Gastrocnemius medialis (tissue), 4 donors: ENCODE measurements at places on chromosomes 2 and 18. TPM values are rescaled to one million over a fixed set of nuclear protein-coding genes. Genes with fewer than 3 reads are reported as not detected.
A peak's percentile ranks its signal among the peaks of the same experiment; 100 is the strongest.

- no peaks in the 10 kb centered on the region for H3K36me3 ChIP-seq
- H3K4me3 ChIP-seq, result no peak overlapping the region
- H3K4me1 ChIP-seq, result peaks cover 12% of the 10 kb centered on the region
- no peak overlapping the region for H3K27ac ChIP-seq
These were observed 9.2 kb upstream of the D2HGDH start for GRCh38 chr2:241724975-241725870.

CYP26B1 gene
- 2.0 TPM for total RNA-seq

- H3K4me1 ChIP-seq, result no peaks in the 10 kb centered on the region
- H3K4me3 ChIP-seq, result no peak overlapping the region
- H3K27ac ChIP-seq, result no peak overlapping the region
- no peaks in the 10 kb centered on the region for H3K36me3 ChIP-seq
- H3K27me3 ChIP-seq, result no peaks in the 10 kb centered on the region
These were observed 965 bp upstream of the ELOA2 start for GRCh38 chr18:47036298-47036874.

- H3K27ac ChIP-seq, result peak overlapping the region; percentile 86
- H3K4me1 ChIP-seq, result peaks cover 43% of the 10 kb centered on the region
- no peak overlapping the region for H3K4me3 ChIP-seq
These were observed 7.2 kb downstream of the MTHFD2 start for GRCh38 chr2:74205596-74205995.

DNA sequence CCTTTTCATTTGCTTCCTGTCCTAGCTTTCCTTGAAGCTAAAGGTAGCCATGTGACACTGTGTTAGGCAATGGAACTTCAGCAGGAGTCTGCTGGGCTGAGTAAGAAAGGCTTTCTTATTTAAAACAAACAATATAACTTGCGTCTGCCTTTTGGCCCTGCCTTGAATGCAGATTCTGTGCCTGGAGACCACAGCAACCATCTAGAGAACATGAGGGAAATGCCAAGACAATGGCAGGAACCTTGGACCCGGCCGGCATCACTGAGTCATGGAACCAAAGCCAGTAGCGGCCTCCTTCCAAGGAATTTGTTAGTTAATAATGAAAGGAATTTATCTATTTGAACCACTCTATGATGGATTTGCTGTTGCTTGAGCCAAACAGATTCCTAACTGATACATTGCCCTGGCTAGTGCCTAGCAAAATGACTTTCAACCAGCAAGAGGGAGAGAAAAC, 207.5 kb upstream of the EPHA4 start:
- DNase-seq, result no peak
- no peak overlapping the region for H3K4me3 ChIP-seq
- H3K27ac ChIP-seq, result no peak overlapping the region
- H3K27me3 ChIP-seq, result no peaks in the 10 kb centered on the region
- no peaks in the 10 kb centered on the region for H3K4me1 ChIP-seq

- no peaks in the 10 kb centered on the region for H3K27me3 ChIP-seq
- no peaks in the 10 kb centered on the region for H3K36me3 ChIP-seq
- DNase-seq, result peak; percentile 53
- H3K4me1 ChIP-seq, result peaks cover 14% of the 10 kb centered on the region
These were observed 1.1 kb upstream of the BOLL start for GRCh38 chr2:197786010-197786877.

- no peak overlapping the region for H3K4me3 ChIP-seq
- H3K36me3 ChIP-seq, result no peaks in the 10 kb centered on the region
- no peak for DNase-seq
- H3K27ac ChIP-seq, result no peak overlapping the region
- H3K4me1 ChIP-seq, result peaks cover 12% of the 10 kb centered on the region
- H3K27me3 ChIP-seq, result no peaks in the 10 kb centered on the region
These were observed 212.3 kb downstream of the BCL2 start for GRCh38 chr18:63107171-63107845.

GRCh38 chr2:133148187-133148586, 420.1 kb downstream of the NCKAP5 start:
- no peaks in the 10 kb centered on the region for H3K36me3 ChIP-seq
- no peak overlapping the region for H3K27ac ChIP-seq
- no peak overlapping the region for H3K4me3 ChIP-seq
- no peak for DNase-seq
- no peaks in the 10 kb centered on the region for H3K4me1 ChIP-seq

- H3K27ac ChIP-seq, result no peak overlapping the region
- peaks cover 9% of the 10 kb centered on the region for H3K4me1 ChIP-seq
- no peak for DNase-seq
- no peaks in the 10 kb centered on the region for H3K36me3 ChIP-seq
- H3K27me3 ChIP-seq, result peaks cover 66% of the 10 kb centered on the region
These were observed 27.5 kb upstream of the ALPP start for GRCh38 chr2:232350804-232351685.

IRS1 gene
- 7.3 TPM for total RNA-seq

- H3K27me3 ChIP-seq, result no peaks in the 10 kb centered on the region
- no peaks in the 10 kb centered on the region for H3K4me1 ChIP-seq
- no peak for DNase-seq
- H3K36me3 ChIP-seq, result no peaks in the 10 kb centered on the region
- no peak overlapping the region for H3K27ac ChIP-seq
These were observed 88.8 kb downstream of the GFPT1 start for GRCh38 chr2:69298261-69298660.

DNA sequence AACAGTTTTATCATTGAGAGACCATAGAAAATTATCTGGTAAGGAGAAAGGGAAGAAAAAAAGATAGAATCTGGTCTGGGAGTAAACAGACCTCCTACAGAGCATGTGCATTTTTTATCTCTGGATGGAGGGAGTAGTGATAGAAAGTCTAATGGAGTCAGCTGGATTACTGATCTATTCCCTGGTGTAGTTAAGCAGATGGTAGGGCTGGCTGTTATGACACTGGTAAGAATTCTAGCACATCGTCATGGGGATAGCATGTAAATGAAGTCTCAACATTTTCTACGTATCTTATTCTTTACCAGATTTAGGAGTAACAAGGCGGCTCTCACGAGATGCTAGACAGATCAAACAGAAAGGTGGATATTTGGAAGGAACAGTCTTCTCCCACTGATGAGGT, 407.4 kb downstream of the NRXN1 start:
- no peak for DNase-seq
- no peaks in the 10 kb centered on the region for H3K27me3 ChIP-seq
- H3K36me3 ChIP-seq, result no peaks in the 10 kb centered on the region
- no peaks in the 10 kb centered on the region for H3K4me1 ChIP-seq

ASXL3 gene
- 0.05 TPM for total RNA-seq

GRCh38 chr2:36404754-36405153, 49.2 kb downstream of the CRIM1 start:
- peak overlapping the region; percentile 22 for H3K27ac ChIP-seq
- H3K36me3 ChIP-seq, result no peaks in the 10 kb centered on the region
- no peak overlapping the region for H3K4me3 ChIP-seq
- no peak for DNase-seq

GRCh38 chr2:215811409-215812345, 201.7 kb downstream of the MREG start:
- H3K27me3 ChIP-seq, result no peaks in the 10 kb centered on the region
- DNase-seq, result no peak
- no peak overlapping the region for H3K4me3 ChIP-seq
- H3K4me1 ChIP-seq, result no peaks in the 10 kb centered on the region
- no peak overlapping the region for H3K27ac ChIP-seq
- no peaks in the 10 kb centered on the region for H3K36me3 ChIP-seq

NAB1 gene
- 4.9 TPM for total RNA-seq

DNA sequence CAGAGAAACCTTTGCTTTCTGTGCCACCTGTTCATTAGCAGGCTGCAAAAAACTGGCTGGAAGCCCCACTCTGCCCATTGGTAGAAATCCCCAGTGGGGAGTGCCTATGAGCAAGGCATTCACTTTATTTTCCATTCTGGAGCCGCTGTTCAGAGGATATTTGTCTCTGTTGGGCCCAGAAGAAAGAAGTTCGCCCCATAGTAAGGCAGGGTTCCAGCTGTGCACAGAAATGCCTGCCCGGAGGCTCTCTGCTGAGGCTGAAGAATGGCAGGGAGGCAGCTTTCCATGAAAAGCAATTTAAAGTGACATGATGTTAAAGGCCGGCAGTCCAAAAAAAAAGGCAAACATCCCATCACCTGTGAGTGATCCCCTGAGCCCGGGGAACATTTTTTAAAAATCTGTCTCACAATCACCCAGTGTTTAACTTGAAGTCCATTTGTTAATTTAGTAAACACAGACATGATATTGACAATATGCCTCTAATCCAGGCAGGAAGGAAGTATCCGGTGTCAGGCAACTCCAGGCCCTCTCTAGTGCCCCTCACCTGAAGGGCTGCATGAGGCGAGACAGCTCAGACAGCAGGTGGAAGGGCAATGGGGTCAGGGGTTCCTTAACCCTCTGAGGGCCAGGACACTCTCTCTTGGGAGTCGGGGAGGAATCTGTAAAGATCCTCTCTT, 265.1 kb upstream of the SIX2 start:
- peaks cover 6% of the 10 kb centered on the region for H3K4me1 ChIP-seq
- H3K27me3 ChIP-seq, result no peaks in the 10 kb centered on the region
- H3K36me3 ChIP-seq, result no peaks in the 10 kb centered on the region
- H3K27ac ChIP-seq, result no peak overlapping the region
- DNase-seq, result no peak
- no peak overlapping the region for H3K4me3 ChIP-seq

GRCh38 chr2:172677363-172677762, 58.3 kb upstream of the RAPGEF4 start:
- no peak overlapping the region for H3K4me3 ChIP-seq
- no peaks in the 10 kb centered on the region for H3K36me3 ChIP-seq
- DNase-seq, result no peak
- no peaks in the 10 kb centered on the region for H3K27me3 ChIP-seq

MC2R gene
- total RNA-seq, result not detected

- H3K27ac ChIP-seq, result peak overlapping the region; percentile 95
- DNase-seq, result peak; percentile 44
- H3K36me3 ChIP-seq, result no peaks in the 10 kb centered on the region
- H3K4me3 ChIP-seq, result no peak overlapping the region
- peaks cover 26% of the 10 kb centered on the region for H3K4me1 ChIP-seq
These were observed 131.4 kb upstream of the SLC1A4 start for GRCh38 chr2:64857581-64858471.

EIF4E2 gene
- 111 TPM for total RNA-seq
